ENCODE measurements at places on chromosomes 3 and 15.
A peak's percentile ranks its signal among the peaks of the same experiment; 100 is the strongest.

DNA sequence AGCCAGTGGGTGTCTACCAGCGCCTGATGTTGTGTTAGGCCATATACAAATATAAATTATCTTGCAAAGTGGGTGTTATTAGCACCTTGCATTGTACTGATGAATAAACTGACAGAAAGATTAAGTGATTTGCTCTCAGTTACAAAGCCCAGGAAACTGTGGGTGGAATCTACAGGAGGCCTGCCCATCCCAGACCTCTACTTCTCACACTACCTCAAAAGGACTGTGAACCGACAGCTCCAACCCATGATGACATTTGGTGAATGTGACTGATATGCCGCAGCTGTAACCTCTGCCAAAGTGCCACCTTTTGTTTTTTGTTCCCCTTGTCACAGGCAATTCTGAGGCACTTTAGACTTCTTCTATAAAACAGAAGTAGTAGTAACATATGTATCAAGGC lies 43.7 kb upstream of the KCNMB2 start:
- DNase-seq = no peak

- peak; percentile 68 for DNase-seq
Observed at GRCh38 chr3:197749315-197749600, 425 bp upstream of the FYTTD1 start.

DNA sequence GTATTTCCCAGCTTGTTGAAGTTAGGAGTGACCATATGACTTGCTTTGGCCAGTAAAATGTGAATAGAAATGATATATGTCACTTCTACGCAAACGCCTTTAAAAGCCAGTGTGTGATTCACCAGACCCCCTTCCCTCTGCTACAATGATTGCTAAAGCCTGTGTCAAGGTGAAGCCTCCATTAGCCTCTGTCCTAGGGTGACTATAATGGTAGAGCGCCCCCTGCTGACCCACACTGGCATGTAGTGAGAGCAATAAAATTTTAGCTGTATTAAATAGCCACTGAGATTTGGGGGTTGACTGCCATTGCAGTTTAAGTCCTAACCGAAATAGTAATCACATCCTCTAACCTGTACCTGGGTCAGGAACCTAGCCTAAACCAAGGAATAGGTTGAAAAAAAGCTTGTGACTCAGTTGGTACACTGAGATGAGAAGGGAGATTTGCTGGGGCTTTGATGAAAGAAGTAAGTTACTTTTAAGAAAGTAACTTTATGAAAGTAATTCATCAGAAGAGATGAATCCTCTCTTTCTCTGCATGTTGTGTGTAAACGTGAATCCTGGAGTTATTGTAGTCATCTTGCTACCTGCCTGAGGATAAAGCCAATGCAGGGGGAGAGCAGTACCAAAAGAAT lies 52.6 kb downstream of the GTF2E1 start:
- peak; percentile 81 for DNase-seq

DNA sequence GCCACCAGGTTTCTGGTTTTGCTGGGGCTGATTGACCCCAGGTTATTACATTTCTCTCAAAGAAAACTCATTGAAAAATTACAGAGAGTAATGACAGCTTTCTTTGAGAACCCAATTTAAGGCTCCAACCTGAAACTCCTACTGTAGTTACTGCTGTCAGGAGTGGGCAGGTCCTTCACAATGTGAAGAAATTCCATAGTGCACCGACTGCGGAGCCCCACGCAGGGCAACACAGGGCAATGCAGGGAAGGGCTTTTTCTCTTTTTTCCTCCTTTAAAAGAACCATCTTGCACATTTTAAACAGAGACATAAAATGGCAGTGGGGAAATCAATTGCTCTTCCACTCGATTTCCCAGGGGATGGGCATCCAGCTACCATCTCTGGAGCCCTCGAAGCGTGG lies 74.3 kb downstream of the NUP210 start:
- no peak for DNase-seq

DNA sequence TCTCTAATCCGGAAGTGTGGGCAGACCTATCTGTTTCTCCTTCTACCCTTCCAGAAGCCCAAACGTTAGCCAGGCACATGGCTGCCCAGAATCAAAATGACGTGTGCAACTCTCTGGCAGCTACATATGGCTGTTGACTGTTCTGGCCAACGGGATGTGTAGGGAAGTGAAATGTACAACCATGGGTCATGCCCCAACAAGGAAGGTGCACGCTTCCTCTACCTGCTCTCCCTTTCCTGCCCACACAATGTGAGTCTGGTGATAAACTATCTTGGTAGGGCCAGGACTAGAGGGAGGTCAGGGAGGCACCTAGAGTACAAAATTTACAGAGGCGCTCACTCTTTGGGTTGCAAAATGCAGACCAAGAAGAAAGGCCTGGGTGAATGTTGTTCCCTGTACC lies 495.9 kb upstream of the PROK2 start:
- DNase-seq = no peak

DNA sequence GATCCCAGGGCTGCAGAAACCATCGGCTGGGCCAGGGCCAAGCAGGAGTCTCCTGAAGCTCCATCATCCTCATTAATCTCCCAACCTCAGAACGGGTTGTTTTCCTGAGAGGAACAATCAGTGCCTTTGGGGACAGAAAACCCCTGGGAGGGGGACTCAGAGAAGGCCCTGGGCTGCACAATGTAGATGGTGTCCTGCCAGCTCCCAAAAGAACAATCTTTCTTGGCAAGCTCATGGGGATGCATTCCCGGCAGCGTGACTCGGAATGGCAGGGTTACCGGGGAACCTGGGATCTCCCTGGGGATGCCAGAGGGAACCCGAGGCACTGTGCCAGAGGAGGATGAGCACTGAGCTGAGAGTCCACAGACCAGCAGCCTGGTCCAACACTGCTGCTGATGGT lies 72.1 kb upstream of the ATP2B2 start:
- no peak for DNase-seq

DNA sequence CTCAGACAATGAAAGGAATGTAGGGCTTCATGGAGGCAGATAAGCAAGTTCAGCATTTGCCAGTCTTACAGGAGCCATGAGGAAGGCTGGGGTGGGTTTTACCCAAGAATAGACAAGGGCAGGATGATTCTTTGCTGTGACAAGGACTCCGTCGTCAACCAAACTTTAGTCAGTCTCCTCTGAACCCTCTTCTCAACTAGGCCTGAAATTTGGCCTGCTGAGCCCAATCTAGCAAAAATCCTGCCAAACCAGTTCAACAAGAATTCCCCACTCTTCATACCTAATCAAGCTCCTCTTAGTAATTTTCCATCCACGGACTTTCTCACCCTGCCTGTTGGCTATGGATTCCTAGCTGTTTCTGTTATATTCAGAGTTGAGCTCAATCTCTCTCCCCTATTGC lies 280.5 kb downstream of the TBL1XR1 start:
- no peak for DNase-seq

- DNase-seq = no peak
Observed at GRCh38 chr3:72593881-72594397, 254.3 kb downstream of the SHQ1 start.

DNA sequence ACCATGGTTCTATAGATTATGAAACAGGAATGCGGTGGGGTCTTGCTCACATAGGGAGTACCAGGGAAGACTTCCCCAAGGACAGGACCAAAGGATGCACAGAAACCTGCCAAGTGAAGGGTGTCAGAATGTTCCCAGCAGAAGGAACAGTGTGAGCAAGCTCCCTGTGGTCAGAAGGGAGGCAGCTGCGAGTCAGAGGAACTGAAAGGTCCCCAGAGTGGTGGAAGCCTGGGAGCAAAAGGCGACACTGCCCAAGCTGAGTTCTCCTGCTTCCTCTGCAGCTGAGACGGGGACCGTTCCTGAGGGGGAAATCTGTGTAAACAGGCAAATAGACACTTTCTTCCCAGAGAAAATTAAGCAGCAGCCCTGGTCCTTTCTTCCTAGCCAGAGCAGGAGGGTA lies 14.2 kb upstream of the SLC6A6 start:
- no peak for DNase-seq

DNA sequence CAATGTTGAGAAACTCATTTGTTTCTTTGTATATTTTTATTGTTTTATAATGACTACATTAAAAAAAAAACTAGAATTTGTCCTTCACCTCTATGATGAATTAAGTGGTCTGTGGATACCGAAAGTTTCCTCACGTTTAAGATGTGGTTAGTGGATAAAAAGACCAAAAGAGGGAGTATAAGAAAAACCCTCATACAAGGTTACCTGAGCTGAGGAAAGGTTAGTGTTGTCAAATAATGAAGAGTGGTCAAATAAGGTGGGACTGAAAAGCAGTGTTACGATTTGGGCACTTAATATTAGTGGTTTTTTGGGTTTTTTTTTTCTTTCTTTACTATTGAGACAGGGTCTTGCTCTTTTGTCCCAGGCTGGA lies 21.2 kb downstream of the RASA2 start:
- DNase-seq = no peak

GRCh38 chr3:125098611-125099291 lies 43.0 kb upstream of the HEG1 start:
- DNase-seq = no peak

DNA sequence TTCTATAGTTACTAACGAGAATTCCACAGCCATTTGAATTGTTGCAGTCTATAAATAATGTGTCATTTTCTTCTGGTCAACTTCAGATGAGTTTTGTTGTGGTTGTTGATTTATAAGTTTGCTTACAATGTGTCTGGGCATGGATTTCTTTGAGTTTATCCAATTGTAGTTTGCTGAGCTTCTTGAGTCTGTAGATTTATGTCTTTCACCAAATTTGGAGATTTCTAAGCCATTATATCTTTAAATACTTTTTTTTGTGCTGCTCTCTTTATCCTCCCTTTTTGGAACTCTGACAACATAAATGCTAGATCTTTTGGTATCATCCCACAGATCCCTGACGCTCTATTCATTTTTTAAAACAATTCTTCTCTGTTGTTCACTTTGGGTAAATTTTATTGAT lies 63.2 kb upstream of the NDUFB4 start:
- DNase-seq = no peak

DNA sequence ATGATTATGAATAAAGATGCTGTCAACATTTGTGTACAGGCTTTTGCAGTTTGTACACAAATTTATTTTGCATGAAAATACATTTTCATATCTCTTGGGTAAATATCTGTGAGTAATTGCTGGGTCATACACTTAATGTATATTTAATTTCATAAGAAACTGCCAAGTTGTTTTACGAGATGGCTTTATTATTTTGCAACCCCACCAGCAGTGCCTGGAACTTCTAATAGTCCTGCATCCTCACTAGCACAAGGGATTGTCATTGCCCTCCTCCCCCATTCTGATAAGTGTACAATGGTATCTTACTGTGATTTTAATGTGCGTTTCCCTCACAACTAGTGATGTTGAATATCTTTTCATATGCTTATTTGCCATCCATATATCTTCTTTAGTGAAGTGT lies 45.2 kb downstream of the ASTE1 start:
- no peak for DNase-seq

GRCh38 chr3:160856450-160856849 lies 100.4 kb downstream of the PPM1L start:
- no peak for DNase-seq

DNA sequence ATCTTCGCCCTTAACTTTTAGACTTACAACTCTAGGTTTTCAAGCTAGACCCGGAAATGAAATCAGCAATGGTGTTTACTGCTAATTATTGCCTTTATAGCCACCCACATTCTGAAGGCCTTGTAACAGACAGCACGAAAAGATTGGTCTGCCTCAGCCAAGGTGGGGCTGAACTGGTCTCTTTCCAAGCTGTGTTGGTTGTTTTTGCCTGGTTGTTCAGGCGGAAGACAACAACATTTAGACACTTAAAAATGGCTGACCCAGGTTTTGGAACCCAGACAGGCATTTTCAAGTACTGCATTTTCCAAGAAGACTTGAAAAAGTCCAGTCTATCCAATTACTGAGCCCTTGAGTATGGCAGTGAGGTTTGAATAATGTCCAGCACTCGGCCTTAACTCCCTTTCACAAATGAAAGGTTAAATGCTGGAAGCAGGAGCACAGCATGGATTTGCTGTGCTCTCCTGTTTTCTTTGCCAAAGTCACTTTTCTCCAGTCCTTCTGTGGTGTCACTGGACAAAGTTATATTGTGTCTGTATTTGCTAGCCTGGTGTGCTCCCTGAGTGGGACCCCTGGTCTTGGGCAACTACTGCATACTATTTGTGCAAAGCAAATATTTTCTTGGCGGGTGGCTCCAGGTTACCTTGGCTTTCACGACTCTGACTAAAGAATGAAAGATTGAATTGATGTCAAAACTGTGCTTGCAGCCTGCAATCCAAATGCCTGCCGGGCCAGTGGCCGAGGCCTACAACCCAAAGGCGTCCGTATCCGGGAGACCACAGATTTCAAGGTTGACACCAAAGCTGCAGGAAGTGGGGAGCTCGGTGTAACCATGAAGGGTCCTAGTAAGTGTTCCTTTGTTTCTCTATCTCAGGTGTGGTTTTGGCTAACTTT lies 93.5 kb downstream of the FLNB start:
- DNase-seq = no peak

GRCh38 chr15:63724760-63725159 lies 109.0 kb downstream of the HERC1 start:
- DNase-seq = no peak

- DNase-seq = no peak
Observed at GRCh38 chr3:74523811-74524210, 90.6 kb downstream of the CNTN3 start.

GRCh38 chr3:83039422-83039821 lies 1278.0 kb upstream of the GBE1 start:
- DNase-seq = no peak

GRCh38 chr3:169278092-169278491 lies 385.4 kb downstream of the MECOM start:
- no peak for DNase-seq

DNA sequence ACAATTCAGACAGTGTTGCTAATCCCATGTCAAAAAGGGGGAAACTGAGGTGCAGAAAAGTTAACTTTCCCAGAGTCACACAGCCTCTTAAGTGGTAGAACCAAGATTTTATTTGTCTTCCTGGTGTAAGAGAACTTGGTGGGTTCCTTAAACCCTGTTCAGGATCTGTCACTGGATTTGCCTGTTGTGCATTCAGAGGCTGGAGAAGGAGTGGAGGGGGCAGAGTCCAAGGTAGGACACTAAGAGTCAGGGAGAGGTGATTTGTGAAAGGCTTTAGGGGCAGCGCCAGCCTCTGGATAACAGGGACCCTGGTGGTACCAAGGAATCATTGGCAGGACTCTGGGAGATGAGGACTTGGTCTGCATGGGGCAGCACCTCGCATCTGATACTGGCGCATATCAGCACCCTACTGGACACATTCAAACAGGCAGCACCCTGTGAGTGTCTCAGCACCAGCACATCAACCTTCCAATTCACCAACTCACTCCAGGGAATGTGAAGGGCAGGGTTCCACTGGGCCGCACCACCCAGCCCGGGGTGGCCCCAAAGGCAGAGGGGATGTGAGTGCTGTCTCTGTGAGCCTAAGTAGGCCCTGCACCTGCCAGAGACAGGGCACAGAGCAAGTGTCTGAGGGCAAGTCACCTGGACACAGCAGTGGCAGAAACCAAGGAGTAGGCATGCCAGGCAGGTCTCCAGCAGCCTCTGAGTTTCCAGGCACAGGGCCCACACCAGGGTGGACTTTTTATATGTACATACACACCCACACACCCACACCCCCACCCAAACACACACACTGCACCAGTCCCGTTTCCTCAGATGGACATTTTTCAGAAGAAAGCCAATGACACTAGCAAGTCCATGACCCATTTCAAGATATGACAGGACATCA lies 71.6 kb downstream of the LIPC start:
- DNase-seq = no peak

GRCh38 chr3:58383904-58384303 lies 49.7 kb downstream of the PDHB start:
- DNase-seq = no peak

All from CD4-positive, alpha-beta T cell (primary cell).